ENCODE measurements at places on chromosomes 2 and 18.

DNA sequence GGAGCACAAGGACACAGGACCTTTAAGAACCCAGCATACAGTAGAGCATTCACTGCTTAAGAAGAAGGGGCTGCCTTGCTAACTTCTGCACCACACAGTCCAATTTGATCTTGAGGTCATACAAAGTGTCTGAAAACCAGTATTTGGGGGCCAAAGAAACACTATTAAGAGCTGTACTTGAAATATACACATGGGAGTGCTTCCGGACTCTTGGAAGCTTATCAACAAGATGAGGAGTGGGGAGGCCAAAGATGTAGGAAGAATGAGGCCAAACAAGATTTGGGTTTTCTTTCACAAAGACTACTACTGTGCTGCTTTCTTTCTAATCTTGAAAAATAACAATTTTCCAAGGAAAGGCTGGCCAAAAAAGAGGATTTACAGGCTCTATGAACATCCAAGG lies 24.8 kb upstream of the MALL start:
- no peak for DNase-seq

DNA sequence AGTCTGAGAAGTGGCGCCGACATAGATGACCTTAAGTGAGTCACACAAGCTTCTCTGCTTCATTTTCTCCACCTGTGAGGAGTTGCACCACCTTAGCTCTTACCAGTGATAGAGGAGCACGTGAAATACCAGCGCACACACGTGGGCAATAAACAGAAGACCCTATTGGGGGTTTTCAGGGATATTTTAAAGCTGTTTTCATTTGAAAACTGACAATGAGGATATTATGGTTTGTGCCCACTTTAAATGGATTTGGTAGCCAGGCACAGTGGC lies 47.3 kb upstream of the FZD7 start:
- no peak for DNase-seq

GRCh38 chr2:217832115-217832514 lies 170.7 kb downstream of the TNS1 start:
- DNase-seq: no peak

DNA sequence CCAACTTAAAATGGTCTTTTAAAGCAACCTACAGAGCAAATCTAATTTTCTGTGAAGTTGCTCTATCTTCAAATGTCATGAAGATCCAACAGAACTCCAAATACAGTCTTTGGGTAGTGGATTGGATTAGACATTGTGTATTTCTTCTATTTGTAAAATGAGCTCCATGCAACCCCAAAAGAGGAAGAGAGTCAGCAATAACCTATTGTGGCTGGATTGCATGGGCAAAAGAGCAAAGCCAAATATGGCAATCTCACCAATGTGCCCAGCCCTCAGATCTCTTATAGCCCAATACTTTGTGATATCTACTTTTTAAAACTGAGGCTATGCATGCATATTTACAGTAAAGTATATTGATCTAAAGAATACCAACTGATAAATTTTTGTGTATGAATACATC lies 146.3 kb downstream of the TXNL1 start:
- no peak for DNase-seq

DNA sequence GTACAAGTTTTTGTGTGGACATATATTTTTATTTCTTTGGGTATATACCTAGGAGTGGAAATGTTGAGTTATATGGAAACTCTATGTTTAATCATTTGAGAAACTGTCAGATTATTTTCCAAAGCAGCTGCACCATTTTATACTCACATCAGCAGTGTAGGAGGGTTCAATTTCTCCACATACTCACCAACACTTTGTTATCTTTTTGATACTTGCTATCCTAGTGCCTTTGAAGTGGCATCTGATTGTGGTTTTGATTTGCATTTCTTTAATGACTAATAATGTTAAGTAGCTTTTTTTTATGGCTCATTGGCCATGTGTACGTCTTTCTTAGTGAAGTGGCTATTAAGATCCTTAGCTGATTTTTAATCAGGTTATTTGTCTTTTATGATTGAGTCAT lies 64.7 kb upstream of the SLC8A1 start:
- no peak for DNase-seq

GRCh38 chr2:237290261-237290660 lies 123.7 kb downstream of the COL6A3 start:
- no peak for DNase-seq

- no peak for DNase-seq
These were observed 110.9 kb upstream of the EPC2 start for GRCh38 chr2:148533685-148534084.

DNA sequence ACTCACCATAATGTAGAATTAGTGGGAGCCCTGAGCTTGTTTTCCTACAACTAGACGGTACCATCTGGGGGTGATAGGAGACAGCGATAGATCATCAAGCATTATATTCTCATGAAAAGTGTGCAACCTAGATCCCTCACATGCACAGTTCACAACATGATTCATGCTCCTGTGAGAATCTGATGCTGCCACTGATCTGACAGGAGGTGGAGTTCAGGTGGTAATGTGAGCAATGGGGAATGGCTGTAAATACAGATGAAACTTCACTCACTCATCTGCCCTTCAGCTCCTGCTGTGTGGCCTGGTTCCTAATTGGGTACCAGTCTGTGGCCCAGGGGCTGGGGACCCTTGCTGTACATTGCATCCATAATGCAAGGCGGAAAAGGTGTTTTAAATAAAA lies 60.7 kb downstream of the USP34 start:
- DNase-seq: no peak

DNA sequence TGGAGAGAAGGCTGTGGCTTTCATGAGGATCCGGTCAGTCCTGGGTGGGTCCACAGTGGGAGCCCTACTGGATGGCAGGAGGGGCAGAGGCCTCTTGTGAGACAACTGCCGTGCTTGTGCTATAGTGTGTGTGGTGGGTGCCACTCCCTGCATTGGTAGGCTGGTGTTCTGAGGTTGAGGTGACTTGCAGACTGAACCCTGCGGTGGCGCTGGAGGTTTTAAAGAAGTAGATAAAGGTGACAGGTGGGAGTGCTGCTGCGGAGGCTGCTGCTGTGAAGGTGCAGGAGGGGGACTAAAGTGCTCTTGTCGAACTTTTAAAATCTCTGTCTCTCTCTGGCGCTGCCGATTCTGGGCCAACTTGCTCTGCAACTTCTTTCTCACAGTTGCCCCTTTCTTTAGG lies 29.7 kb downstream of the INO80D start:
- no peak for DNase-seq

- no peak for DNase-seq
These were observed 107.8 kb downstream of the NDUFA10 start for GRCh38 chr2:239917125-239917956.

DNA sequence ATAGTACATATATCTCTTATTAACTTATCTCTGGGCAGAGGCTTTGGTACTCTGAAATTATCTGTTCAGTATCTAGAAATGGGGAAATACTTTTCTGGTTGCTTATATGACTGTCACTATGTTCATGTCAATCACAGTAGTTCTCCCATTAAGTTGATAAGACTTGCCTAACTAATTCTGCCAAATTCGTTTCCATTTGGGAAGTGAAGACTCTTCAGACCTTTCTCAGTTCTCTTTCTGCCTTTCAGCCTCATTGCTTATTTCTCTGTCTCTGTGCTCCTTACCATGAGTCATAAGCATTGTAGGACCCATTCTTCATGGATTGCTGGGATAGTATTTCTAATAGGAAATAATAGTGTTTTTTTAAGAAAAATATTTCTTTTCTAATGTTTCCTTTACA lies 113.5 kb downstream of the PHLPP1 start:
- no peak for DNase-seq

- no peak for DNase-seq
These were observed 33.3 kb downstream of the KIAA1328 start for GRCh38 chr18:36862182-36862581.

DNA sequence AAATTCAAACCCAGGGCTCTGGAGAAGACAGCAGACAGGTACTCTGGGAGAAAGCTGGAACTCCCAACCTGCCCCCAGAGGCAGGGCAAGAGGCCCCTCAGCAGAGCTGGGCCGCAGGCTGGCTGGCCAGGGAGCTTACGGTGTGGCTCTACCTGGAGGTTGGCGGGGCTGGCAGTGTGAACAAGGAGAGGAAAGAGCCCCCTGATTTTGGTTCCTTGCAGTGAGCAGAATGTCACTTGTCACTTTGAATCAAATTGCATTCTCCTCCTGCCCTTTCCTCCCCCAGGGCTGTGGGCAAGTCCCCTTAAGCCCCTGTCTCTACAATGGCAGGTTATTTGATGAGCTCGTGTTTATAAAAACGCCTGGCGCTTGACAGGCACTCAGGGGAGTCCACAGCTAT lies 32.6 kb downstream of the MYO7B start:
- DNase-seq: no peak

GRCh38 chr2:239675826-239676715 lies 275.3 kb upstream of the HDAC4 start:
- no peak for DNase-seq

- no peak for DNase-seq
These were observed 52.6 kb downstream of the TWIST2 start for GRCh38 chr2:238900511-238900910.

GRCh38 chr2:158473719-158474392 lies 17.1 kb downstream of the PKP4 start:
- DNase-seq: no peak

DNA sequence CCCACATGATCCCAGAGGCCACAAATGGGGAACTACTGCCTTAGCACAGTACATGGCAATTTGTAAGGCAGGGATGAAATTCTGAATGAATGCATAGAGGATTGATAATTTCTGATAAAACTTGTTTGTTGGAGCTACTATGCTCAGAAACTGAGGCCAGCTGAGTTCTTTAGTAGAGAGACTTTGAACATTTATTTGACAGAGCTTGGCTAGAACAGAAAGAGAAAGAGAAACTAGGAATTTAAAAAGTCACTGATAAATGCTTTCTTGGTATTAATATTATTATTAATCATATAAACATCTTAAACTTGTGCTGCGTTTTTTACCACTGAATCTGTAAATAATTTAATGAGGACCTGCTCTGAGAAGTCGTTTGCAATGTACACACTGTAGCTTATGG lies 923.7 kb upstream of the CNTNAP5 start:
- no peak for DNase-seq

DNA sequence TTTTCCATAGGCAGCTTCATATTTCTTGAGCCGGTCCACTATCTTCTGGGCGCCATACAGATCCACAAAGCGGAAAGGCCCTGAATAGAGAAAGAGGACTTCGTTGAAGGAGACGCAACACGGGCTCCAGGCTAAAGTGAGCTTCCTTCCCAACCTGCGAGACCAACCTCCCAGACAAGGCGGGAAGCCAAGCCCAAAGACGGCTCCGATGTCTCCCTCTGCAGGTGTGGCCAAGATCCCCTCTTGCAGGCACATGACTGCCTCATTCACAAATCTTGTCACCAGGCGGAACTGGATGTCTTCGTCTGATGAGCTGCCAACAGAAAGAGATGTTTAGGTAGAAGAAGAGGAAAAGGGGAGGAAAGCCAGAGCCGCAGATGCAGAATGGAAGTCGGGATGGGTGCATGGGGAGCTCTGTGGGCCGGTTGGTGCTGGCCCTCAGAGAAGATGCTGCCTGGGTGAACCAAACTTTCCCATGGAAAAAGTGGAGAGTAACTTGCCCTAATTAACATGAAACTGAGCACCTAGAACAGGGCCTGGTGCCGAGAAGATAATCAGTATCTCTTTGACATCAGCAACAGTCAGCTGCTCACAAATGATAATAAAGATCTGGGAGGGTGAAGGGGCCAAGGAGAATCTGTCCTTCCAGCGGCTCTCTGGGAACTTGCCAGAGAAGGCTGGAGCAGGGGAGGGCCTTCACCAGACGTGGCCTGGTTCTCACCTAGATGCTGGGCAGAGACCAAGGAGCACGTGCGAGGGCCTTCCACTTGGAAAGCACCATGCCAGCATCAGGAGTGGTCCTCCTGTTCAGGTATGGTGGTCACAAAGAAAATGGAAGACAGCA lies 18.6 kb downstream of the GAREM2 start:
- no peak for DNase-seq

DNA sequence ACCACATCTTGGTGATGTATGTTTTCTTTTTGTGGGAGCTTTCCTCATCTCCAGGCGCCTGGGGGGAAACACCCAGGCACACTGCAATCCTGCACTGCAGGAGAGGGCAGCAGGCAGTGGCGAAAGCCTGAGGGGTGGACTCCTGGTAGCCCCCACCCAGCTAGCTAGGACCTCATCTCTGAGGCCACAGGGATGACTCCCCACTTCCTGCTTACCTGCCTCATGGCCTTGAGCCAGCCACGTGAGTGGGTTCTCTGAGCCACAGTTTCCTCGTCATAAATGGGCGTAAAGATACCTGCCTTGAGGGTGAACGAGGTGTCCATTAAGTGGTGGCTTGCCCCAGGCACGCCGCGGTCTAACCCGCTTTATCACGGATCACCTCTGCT lies 19.1 kb downstream of the TRAF3IP1 start:
- no peak for DNase-seq

DNA sequence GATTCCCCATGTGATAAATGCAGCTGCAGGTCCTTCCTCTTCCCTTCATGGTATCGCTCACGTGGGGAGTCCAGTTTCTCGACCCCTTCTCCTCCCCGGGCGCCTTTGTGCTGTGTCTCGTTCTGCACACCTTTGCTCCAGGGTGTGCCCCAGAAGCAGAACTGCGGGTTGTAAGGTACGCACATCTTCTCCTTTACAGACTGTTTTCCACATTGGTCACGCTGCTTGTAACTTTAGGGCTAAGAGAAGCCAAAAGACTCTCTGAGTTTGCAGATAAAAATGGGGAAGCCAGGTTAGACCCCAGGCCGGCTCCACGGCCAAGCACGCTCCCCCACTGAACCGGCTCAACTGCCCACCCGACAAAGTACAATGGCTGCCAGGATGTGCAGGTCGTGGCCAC lies 45.9 kb upstream of the TFCP2L1 start:
- no peak for DNase-seq

DNA sequence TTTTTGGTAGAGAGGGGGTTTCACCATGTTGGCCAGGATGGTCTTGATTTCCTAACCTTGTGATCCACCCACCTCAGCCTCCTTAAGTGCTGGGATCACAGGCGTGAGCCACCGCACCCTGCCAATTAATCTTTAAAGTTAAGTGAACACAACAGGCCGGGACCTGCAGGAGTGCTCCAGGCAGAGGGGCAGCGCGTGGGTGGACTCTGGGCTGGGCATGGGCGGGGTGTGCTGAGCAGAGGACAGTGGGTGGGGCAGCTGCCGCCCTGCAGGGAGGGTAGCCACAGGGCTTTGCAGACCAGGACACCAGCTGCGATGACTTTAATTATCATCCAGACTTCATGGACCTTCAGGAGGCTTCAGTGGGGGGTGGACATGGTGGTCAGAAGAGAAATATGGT lies 8.8 kb upstream of the GPR148 start:
- no peak for DNase-seq

All from stimulated activated naive CD4-positive, alpha-beta T cell (primary cell).